ENCODE measurements at places on chromosomes 3 and 15.
A peak's percentile ranks its signal among the peaks of the same experiment; 100 is the strongest.

- DNase-seq = peak; percentile 42
Measured at GRCh38 chr3:183122257-183122932, 23.1 kb upstream of the MCCC1 start.

DNA sequence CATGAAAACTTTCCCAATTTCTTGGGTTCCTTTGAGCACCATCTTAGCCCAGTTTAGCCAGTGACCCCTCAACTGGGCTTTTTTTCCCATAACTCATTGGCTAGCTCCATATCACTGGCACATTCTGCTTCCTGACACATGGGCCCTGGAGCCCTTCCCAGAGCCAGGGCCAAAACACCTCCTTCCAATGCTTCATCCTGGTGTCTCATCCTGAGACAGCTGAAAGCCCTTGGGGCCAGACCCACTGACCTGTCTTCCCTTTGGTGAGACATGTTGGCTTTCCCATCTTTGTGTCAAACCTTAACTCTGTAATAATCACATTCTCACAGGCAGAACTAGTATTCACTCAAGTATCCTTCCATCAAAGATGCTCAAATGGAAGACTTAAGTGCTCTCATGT, 82.6 kb upstream of the SMAD3 start:
- DNase-seq = no peak

- DNase-seq = no peak
Measured at GRCh38 chr3:105533960-105534359, 167.3 kb downstream of the ALCAM start.

DNA sequence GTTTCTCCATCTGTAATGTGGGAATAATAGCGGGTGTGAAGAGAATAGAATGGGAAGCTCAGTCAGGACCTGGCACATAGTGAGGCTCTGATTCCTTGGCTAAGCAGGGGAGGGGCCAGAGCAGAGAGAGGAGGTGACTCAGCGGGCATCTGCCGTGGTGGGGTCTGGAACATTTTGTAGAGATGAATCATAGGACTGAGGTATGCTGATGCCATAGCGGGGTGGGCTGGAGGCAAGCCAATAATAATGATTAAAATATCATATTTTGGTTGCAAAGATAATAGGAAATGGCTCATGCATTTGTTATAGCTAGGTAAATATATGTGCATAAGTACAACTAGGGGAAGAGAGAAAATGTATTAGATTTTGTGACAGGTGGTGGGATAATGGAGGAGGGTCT, 11.2 kb downstream of the TGM4 start:
- DNase-seq = no peak

- no peak for DNase-seq
Measured at GRCh38 chr3:13653631-13654279, 104.8 kb downstream of the FBLN2 start.

DNA sequence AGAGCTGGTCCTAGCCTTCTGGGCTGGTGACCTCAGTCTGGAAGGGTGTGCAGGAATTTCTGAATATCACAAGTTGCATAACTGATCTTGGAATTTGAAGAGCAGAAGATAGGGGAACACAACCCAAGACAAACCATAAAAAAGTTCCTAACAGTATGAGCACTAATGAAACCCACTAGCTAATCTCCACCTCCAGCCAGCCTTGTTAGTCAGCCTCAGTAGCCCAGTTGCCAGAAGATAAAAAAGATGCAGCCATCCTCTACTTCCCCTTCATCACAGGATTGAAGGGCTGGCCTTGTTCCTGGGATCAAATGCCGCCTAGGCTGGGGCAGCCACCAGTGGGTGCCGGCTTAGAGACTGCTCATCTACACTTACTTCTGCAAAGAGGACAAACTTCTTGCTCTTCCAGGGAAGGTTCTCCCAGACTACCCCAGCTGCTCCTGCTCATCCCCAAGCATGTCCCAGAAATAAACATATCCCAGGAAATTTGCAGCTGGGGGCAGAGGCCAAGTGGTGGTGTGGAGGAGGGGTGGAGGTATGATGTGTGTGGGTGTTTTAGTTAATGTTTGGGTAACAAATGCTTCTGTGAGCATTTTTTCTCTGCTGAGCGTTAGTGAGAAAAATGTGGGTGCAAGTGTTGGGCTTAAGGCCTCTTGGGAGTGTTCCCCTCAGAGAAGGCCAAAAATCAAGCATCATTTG, 9.2 kb upstream of the ITGA11 start:
- DNase-seq = no peak

DNA sequence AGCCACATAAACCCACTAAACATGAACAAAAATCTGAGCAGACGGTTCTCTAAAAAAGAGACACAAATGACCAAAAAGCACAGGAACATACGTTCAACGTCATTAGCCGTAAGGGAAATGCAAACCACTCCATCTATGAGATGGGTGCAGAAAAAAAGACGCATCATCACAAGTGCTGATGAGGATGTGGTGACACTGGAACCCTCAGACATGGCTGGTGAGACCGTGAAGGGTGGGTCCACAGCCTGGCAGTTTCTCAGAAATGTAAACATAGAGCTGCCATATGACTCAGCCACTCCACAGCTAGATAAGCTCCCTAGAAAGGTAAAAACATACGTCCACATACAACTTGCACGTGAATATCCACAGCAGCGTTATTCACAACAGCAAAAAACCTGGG, 23.3 kb downstream of the PCSK6 start:
- no peak for DNase-seq

DNA sequence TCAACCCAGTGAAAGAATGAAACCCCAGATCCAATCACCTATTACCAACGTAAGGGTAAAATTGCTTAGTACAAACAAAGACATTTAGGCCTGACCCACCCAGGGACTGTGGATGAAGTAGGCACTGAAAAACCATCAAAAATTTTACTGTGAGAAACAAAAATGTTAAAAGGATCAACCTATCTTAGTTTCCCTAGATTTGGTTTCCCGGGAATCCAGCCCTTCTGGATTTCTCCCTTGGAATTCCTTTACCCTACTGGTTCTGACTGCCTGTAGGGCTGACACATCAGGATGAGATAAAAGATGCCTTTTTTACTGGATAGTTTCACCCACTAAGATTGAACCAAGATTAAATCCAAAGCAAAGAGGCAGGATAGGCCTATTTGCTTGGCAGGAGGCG, 102.7 kb downstream of the SCAPER start:
- no peak for DNase-seq
